ENCODE measurements at places on chromosomes 11 and 22.
A peak's percentile ranks its signal among the peaks of the same experiment; 100 is the strongest.

DNA sequence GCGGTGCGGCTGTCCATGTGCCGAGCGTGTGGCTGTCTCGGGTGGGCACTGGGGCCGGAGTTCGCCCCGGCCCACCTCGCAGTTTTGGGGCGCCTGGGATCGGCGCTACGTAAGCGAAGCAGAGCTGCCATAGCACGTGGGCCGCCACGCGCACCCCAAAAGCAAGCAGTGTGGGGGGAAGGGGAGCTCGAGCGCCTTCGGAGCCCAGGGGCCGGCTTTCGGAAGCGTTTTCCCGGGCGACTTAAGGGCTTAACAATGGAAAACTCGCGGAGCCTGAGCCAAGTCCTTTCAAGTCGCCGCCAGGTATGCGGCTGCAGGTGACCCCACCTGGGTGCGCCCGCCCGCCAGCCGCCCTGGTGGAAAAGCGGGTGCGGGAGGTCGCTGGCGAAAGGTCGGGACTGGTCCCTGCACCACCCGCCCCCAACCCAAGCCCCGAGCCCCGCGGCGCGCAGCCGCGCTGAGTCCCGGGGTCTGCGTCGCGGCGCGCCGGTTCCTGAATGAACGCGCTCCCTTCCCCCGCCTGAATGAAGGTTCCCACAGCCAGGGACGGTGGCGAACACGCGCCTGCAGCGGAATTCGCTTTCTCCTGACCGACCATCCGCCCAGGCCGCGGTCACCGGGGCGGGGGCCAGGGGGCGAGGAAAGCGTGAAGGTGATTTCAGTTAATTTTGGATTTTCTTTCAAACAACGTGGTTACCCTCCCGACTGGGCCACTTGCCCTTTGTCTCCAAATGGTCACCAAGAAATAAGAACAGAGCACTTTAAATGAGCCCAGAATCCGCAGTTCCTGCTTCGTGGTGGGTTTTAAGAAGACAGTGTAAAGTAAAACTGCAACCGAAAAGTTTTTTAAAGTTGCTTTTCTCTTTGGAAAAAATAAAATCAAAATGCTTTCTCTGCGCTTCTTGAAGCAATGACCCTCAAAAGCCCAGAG is 2.8 kb upstream of the CCND1 start:
- peak; percentile 76 for DNase-seq

DNA sequence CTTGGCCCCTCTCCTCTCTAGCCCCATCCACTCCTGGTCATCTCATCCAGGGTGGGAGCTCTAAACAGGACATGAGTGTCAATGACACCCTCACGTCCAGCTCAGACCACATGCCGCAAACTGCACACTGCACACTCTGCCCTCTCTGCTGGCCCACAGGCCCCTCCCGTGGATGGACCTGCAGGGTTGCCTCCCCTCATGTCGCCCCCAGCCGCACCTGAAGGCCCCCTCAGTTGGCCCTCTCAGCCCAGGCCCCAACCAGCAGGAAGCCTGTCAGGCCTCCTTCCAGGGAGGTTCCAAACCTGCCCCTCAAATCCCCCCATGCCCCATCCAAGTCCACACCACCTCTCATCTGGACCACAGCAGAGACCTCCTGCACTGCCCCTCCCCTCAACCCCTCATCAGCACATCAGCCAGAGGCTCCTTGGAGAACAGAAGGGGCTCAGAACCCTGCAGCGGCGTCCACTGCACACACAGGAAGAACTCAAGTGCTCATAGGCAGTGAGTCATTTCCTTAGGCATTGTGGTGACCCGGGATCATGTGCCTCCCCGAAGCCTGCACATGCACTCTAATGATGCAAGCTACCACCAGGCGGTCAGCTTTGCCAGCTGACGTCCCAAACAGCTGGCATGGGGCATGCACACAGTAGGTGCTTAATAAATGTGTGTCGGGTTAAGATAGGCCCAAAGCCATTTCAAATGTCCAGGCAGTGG is 12.9 kb upstream of the CDKN1C start:
- no peak for DNase-seq

DNA sequence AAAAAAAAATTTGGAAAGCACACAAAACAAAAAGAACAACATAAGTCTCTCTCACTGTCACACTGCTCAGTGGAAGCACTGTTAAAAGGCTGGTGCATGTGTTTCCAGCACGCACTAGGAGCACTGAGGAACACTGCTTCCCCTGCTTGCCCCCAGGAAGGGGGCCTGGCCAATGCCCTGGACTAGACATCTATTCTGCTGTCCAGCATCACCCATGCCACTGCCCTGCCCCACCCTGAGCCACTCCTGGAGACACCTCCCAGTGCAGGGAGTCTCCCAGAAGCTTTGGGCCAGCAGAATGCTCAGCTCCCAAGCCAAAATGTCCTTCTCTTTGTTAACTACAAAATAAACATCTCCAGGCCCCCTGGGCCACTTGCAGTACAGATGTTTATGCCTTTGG is 49.7 kb upstream of the EMID1 start:
- no peak for DNase-seq

- no peak for DNase-seq
Observed at GRCh38 chr22:36743591-36744412, 32.1 kb downstream of the IFT27 start.

- DNase-seq = no peak
Observed at GRCh38 chr11:65791719-65792213, 4.9 kb downstream of the OVOL1 start.

Data from iPS-NIHi11 (cell line).